Glutamatergic neuron (in vitro differentiated cells): ENCODE measurements at places on chromosomes 4 and X.

DNA sequence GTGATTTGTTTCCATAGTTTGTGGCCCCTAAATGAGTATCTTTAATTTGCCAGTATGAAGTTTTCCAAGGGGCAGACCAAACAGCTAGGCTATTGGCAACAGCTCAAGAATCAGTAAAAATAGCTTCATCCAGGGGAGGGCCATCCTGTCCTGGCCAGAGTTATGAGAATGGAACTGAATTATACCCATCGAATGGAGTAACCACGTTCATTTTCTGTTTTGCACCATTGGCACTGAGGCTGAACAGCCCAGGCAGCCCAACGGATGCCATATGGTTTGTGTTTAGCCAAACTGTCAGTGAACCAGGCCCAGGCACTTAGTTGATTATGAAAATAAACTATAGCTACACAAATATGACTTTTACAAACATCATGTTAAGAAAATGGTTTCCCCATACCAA, 17.7 kb upstream of the ASB5 start:
- DNase-seq, result no peak

- no peak for DNase-seq
Measured at GRCh38 chr4:10590896-10591295, 93.7 kb downstream of the CLNK start.

DNA sequence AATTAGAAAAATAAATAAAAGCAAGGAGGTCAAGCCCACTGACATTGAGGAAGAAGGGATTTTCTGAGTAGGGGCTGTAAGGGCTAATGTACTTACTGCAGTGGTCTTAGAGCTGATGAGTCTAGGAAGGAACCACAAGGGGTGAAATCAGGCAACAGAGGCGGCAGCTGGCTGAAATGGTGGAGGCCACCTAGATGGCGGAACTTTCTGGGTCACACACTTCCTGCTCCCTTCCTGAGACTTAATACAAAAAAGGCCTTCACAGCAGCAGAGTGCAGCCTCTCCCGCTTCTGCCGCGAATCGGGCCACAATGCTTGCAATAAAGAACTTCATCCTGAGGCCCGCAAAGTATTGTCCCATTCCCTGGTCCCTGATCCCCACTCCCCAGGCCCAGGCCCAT, 15.4 kb downstream of the SNX12 start:
- no peak for DNase-seq

DNA sequence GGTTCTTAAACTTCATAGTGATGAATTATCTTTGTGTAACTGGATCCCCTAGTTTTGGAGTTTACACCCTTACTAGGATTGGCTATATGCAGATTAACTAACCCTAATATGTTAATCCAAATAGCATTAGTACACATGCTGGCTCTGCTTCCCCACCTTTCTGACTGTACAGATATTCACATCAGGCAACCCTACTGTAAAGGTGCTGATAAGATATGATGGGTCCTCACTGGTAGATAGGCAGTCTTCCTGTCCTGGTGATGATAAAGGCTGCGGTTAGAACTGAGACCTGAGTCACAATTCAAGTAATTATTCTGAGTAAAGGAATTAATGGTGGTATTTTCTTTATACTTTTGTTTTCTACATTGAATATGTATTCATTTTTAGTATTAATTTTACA, 118.6 kb downstream of the COL4A5 start:
- no peak for DNase-seq

DNA sequence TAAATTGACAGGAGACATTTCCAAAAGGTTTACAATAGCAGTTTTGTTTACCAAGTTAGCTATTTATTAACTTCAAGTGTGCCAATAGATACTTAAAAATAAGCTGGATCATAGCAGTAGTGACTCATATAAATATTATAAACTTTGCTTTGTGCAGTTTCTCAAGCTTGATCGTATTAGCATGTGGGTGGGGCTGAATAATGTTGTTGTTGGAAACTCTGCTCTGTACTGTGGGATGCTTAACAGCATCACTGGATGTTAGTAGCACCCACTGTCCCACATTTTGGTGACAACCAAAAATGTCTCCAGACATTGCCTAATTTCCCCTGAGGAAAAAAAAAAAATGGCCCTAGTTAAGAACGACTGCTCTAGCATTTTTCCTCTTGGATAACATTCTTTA, 855.2 kb upstream of the ADGRL3 start:
- DNase-seq, result no peak

DNA sequence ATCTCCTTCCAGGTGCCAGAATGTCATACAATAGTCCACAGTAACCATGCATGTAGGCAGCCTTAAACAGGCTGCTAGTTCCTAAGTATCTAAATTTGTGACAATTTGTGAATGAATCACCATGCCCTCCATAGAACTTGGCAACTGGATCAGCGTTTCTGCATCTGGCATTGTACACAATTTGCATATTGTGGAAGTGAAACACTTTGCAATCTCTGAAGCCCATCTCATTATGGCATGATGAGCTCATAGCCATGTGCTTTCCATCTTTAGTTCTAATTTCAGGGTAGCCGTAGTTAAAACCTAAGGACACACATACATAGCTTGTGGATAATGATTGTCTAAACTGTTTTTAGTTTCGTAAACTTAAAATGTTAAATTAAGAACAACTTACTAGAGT, 573.6 kb downstream of the PPP4R3C start:
- DNase-seq, result no peak

DNA sequence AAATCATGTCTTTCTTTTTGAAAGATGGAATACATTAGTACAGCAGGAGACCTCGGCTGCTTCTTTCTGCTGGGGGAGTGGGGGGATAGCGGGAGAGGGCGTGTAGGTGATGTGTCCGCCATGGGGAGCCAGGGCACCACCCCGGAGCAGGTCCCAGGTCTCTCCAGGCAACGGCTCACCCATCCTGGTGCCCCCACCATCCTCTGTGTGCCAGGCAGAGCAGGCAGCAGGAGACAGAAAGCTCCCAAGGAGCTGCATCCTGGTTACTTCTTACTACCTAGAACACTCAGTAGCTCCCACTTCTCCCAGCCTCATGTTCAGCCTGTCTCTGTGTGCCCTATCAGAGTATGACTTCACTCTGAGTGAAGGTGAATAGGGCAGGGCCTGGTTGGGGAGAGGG, 23.6 kb downstream of the TNIP2 start:
- DNase-seq, result no peak

- DNase-seq, result no peak
Measured at GRCh38 chr4:112327965-112328733, 31.0 kb downstream of the ALPK1 start.

- no peak for DNase-seq
Measured at GRCh38 chr4:87521757-87522374, 7.3 kb downstream of the SPARCL1 start.

GRCh38 chr4:48669086-48669485, 111.0 kb downstream of the FRYL start:
- no peak for DNase-seq

GRCh38 chr4:140635606-140636005, 66.8 kb upstream of the UCP1 start:
- DNase-seq, result no peak

DNA sequence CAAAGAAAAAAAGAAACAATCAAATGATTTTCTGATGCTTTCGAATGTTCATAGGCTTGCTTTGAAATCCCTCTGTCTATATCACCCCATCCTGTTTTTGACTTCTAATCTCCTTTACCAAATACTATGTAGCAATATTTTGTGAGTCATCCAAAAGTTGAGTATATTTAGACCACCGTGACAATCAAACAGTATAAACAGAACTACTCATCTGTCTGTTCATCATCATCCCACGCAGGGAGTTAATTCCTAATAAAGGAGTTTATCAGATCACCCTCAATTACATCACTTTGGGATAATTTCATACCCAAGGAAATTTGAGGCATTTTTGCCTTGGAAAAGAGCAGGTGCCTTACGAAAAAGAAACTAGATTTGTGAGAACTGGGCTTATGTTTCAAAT, 212.9 kb downstream of the CBR4 start:
- no peak for DNase-seq

- peak; percentile 23 for DNase-seq
Measured at GRCh38 chrX:101619364-101619763, 1.6 kb upstream of the ARMCX6 start.

DNA sequence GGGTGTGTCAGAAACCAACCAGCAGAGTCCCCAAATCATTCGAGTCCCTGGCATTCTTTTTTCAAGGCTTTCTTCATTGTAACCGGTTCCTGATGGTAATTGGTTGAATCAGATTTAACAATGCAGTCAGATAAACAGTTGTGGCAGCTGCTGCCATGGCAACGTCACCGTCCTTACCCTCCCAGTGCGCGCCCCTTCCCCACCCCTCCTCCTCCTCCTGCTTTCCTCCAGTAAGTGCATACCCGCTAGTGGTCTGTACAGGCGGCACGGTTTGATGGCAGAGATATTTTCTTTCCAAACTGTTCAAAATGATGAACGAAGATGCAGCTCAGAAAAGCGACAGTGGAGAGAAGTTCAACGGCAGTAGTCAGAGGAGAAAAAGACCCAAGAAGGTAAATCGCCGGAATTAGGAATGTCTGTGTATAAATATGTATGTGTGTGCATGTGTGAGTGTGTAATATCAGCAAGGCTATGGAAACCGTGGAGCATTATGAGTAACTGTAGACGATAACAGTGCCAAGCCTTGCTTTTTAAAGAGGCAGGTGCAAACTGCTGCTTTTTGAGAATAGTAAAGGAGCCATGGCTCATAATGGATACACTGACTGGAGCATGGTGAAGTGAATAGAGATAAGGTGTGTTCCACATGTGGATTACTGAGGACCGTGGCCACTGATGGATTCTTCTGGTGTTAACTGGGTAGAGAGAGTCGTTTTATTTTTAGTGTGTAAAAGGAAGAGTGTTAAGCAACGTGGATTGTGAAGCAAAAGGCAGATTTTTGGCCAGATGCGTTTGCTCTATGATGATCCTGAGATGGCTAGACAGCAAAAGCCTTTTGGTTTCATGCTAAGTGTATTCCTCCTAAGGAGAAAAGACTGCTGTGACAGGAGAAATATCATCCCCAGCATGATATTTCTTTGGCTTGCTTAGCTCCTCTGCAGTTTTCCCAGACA, at the start of gene ANK2:
Gene ANK2, plus strand, starts transcription at position 233 of the 950 bp plus-strand sequence. Its CDS starts 76 bp downstream, at position 309.
- peak; percentile 86 for DNase-seq

- peak; percentile 80 for DNase-seq
Measured at GRCh38 chrX:119467842-119468550, at the start of gene SLC25A5. Gene SLC25A5 (plus strand): TSS chrX:119468444. CDS start chrX:119468516, 72 bp downstream.

- DNase-seq, result peak; percentile 12
Measured at GRCh38 chrX:87621697-87622096, 104.1 kb downstream of the KLHL4 start.

DNA sequence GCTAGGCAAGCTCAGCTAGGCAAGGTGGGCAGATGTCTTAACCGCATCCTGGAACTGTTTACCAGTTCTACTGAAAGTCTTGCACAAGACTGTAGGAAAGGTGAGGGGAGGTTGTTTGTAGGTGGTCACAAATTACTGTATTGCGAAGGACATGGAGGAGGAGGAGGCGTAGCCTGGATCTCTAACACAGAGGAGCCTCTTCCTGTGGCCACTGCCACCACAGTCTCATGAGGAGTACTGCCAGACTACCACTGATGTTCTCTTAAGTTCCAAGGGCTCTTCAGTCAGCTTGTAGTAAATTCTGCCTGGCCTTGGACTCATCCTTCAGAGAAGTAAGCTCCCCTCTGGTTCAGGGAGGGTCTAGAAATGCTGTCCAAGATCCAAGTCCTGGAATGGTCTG, 258.6 kb downstream of the FAT4 start:
- DNase-seq, result no peak

- no peak for DNase-seq
Measured at GRCh38 chr4:41820473-41820872, 71.9 kb upstream of the PHOX2B start.

DNA sequence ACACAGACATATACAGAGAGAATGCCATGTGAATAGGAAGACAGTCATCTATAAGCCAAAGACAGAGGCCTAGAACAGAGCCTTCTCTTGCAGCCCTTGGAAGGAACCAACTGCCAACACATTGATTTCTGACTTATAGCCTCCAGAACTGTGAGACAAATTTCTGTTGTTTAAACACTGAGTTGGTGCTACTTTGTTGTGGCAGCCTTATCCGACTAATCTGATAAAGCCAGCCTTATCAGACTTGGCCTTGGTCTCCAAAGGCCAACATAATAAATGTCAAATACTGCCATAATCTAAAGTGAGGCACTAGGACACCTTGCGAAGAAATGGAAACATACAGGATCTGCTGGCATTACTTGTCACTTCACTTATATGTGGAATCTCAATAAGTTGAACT, 24.3 kb upstream of the PRDX4 start:
- DNase-seq, result no peak

- DNase-seq, result no peak
Measured at GRCh38 chr4:149234798-149235197, 580.8 kb downstream of the IQCM start.

DNA sequence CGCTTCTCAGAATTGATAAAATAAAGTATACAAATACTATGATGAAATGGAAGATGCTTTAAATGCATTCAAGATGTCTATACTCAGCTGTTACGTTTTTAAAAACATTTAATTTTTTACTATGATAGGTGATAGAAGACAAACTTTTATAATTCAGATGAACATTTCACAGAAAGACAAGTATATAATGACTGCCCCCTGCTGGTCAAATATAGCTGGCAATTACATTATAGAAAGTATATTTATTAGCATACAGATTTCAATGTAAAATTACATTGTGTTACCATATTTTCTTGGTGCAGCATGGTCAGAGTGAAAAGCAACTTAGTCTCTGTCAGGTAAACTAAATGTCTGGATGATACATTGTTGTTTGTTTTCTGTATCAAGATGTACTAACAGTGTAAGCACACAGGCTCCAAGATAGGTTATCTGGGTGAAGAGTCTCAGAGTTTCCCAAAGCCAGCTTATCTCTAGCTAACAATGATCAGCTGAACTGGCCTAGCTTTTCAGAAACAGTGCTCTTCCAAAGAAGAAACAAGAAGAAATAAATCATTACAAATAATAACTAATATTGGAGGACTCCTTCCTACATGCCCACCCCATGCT, 54.1 kb downstream of the SRPX start:
- DNase-seq, result no peak

- peak; percentile 51 for DNase-seq
Measured at GRCh38 chr4:104394406-104395167, 100.1 kb downstream of the CXXC4 start.

- DNase-seq, result no peak
Measured at GRCh38 chr4:157702831-157703230, 470.0 kb downstream of the GASK1B start.
